ENCODE measurements at places on chromosomes 7 and 10.
A peak's percentile ranks its signal among the peaks of the same experiment; 100 is the strongest.

DNA sequence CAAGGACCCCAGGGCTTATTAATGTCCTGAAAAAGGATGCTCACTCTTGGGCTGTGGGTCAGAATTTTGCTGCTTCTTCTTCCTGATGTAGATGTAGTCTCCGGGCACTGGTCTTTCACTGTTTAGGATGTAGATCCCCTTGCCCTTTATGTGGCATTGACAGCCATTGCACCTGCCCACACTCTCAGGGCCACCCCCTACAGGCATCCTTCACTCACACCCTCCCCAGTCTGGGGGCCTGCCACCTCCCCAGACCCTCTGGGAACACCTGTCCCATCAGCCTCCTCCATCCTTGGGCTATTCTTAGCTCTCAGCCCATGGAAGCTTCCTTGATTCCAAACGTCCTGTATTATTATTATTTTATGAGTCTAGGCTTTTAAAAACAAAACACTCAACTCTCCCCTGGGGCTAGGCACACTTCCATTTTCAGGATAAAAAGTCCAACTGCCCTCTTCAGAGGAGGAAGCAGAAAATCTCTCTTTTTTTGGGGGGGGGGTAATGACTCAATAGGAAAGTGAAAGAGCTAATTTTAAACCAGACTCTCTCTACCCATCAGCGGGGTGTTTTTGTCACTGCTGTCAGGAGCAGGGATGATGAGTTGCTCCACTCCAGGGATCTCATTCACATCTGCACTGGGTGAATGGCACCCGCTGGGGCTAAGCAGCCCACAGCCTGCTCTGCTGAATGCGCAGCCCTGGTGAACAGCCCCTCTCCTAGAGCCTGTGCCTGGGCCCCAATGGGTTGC is 11.5 kb upstream of the KLRG2 start:
- DNase-seq: no peak

- no peak for DNase-seq
Measured at GRCh38 chr10:131046194-131046593, 265.3 kb downstream of the TCERG1L start.

GRCh38 chr7:3307435-3307834 is 6.4 kb downstream of the SDK1 start:
- DNase-seq: no peak

DNA sequence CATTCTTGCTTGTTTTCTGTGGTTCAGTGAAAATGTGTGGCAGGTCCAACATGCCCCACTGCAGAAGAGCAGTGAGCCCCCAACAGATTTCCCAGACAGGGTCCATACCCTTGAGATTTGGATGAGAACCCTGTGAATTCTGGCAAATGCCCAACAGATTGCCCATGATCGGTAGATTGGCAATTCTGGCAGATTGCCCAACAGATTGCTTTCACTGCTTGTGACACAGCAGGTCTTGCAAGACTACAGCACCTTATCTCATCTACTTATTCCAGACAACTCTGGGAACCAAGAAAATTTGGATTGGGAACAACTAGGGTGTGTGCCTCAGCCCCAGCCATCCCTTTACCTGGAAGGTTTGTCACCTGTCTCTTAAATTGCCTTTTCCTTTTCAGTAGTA is 143.7 kb upstream of the COL1A2 start:
- DNase-seq: no peak

- peak; percentile 52 for DNase-seq
Measured at GRCh38 chr10:62084451-62084850, 183.0 kb downstream of the ARID5B start.

- DNase-seq: peak; percentile 66
Measured at GRCh38 chr10:63901881-63902280, 380.7 kb downstream of the REEP3 start.

GRCh38 chr7:75055155-75055554 is 18.4 kb downstream of the RCC1L start:
- peak; percentile 17 for DNase-seq

GRCh38 chr7:151168003-151168786 is 701 bp upstream of the GBX1 start:
- no peak for DNase-seq

DNA sequence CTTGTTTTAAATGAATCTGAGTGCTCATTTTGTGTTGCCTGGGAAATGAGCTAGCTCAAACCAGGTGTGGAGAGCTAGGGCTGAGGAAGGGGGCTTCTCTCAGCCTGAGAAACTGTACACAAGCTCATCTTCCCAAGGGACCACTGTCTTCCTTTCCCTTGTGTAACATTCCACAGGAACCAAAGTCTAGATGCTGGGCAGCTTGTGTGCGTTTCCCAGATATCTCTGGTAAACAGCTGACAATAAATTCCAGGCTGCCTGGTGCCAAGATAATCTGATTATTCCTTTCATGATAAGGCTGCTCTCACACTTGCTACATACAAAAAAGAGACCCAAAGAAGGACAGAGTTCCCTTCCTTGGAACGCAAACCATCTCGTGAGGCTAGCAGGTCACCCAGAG is 33.1 kb upstream of the MKLN1 start:
- no peak for DNase-seq

DNA sequence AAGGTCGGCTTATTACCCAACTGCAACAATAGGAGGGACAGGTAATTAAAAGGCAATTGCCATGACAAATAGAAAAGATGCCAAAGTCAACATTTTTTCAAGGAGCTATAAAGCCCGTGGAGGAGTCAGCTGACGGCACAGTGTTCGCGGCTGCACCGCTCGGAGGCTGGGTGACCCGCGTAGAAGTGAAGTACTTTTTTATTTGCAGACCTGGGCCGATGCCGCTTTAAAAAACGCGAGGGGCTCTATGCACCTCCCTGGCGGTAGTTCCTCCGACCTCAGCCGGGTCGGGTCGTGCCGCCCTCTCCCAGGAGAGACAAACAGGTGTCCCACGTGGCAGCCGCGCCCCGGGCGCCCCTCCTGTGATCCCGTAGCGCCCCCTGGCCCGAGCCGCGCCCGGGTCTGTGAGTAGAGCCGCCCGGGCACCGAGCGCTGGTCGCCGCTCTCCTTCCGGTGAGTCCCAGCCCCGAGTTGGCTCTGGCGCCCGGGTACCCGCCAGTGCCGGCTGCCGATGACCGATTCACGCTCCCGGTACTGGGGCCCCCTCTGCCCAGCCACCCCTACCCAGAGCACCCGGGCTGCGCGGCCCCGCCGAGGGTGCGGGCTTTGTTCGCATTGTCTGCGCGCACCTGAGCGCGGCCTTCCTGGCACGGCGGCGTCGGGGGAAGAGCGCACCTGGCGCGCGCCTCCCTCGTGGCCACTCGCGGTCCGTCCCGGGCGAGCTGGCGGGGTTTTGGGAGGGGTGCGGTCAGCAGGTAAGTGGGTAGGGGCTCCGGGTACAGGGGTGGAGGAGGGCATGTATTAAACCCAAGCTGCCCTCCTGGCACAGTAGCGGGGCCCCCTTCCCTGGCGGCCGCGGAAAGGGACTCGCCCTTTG is at the start of gene VWA2:
TSS of gene VWA2 (plus strand) at position 138 of the 877 bp plus-strand sequence. CDS start 9,460 bp downstream, outside the sequence.
- no peak for DNase-seq

DNA sequence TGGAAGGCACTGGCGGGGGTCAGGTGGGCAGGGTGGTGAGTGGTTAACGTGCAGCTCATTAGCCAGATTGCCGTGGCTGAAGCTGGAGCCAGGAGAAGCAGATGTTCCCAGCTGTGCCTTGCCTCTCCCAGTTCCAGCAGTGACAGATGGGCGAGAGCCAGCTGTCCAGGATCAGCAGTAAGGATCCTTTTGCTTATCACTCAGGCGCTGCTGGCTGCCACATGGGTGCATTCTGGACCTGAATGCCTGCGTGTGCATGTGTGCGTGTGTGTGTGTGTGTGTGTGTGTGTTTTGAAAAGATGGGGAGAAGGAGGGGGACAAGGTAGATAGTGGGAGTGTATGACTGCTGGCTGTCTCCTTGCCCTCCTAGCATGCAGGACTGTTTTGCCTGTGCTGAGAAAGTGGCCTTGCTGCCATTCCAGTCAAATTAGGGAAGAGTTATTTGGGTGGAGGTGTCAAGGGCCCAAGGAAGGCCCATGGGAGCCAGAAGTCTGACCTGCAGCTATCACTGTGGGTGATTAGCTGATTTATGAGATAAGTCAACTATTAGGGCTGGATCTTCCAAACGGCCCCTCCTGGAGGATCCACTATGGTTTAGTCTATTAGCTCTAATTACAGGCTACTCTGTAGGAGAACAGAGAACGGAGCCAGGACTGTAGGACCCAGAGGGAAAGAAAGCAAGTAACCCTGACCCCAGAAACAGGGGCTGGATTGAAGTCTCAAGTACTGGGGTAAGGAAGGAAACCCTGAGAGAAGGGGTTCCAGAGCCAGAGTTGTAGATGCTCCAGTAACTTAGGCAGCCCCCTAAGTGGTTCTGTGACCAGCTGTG is 3.3 kb downstream of the EPHA1 start:
- peak; percentile 13 for DNase-seq

GRCh38 chr10:11870900-11871400 is 47.8 kb downstream of the PROSER2 start:
- DNase-seq: no peak

DNA sequence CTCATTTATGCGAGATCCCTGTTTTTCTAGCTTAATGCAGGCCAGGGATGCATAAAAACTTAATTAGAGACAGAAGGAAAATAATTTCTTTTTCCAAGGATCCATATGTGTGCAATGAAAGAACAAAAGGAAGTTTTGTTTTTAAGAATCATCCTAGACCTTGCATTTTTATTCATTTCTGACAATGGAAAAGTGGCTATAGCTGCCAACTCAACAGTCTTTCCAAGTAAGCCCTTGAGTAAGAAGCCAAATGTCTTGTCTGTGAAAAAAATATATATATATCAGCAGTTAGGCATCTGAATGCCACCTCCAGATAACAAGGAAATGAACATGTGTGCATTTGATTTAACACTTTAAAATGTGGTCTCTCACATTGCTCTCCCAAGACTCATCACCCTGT is 1397.6 kb downstream of the GATA3 start:
- no peak for DNase-seq

GRCh38 chr7:2411815-2412586 is 8.6 kb downstream of the CHST12 start:
- DNase-seq: no peak

DNA sequence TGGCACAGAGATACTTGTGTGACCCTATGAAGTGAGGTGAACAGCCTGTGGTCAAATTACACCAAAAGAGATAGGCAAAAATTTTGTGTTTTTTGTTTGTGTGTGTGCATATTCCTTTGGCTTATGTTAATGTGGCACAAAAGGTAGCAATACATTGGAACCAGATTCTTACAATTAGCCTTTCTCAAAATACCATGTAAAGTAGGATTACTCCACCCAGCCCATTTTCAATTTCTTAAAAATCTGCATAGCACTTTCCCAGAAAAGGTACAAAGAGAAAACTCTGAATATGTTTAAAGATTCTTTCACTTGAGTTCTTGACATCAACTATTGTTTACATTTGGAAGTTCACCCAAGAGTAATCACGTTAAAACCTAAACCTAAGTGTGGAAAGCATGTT is 157.3 kb upstream of the YAE1 start:
- no peak for DNase-seq

- no peak for DNase-seq
Measured at GRCh38 chr10:6194311-6194710, 8.4 kb upstream of the PFKFB3 start.

DNA sequence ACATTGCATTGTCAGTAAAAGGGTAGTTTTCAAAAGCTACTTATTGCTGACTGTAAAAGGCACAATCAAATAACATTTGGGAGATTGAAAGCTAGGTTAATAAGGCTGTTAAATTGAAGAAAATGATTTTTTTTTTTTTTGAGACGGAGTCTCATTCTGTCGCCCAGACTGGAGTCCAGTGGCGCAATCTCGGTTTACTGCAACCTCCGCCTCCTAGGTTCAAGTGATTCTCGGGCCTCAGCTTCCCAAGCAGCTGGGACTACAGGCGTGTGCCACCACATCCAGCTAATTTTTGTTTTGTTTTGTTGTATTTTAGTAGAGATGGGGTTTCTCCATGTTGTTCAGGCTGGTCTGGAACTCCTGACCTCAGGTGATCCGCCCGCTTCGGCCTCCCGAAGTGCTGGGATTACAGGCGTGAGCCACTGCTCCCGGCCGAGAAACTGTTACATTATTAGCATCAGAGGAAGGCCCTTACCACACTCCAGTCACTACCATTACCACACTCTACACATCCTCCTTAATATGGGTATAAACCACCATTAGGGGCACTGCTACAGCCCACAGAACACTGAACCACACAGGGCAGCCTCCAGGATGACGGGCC is 1.0 kb downstream of the CYP51A1 start:
- no peak for DNase-seq

DNA sequence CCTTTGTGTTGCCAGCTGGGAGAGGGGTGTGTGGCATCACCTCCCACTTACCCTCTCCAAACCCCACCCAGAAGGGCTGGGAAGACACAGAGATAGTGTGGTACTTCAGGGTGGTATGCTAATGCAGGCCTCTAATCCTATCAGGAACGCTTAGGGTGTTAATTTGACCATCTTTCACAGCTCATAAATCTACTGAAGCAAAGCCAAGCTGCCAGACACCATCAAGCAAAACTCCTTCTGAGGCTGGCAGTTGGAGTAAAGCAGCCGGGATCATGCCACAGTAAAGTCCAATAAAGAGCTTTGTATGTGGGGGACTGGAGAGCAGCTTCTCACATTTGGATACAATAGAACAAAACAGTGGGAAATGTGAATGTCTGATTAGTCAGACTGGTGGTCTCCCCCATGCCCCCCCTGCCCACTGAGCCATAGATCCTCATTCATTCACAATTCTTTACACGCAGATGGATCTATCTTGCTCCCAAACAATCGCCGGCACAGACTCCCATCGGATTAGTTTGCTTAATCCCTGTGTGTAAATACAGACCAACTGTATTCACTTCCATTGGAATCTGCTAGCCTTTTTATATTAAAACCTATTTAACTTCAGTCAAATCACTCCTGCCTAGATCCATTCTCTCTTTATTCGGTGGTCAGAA is 29.6 kb downstream of the FGFBP3 start:
- DNase-seq: no peak

DNA sequence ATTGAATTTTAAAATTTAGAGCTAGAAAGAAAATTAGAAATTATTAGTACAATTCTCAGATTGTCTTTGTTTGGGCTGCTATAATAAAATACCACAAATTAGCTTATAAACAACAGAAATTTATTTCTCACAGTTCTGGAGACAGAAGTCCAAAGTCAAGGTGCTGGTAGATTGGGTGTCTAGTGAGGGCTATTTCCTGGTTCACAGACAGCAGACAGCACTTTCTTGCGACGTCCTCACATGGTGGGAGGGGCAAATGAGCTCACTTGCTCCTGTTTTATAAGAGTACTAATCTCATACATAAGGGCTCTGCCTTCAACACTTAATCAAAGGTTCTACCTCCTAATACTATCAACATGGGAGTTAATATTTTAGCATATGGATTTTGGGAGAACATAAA is 134.1 kb downstream of the MDFIC start:
- no peak for DNase-seq

GRCh38 chr7:102223184-102223583 is 63.5 kb upstream of the SH2B2 start:
- DNase-seq: no peak

GRCh38 chr7:77982926-77983550 is 184.5 kb downstream of the PHTF2 start:
- DNase-seq: no peak

DNA sequence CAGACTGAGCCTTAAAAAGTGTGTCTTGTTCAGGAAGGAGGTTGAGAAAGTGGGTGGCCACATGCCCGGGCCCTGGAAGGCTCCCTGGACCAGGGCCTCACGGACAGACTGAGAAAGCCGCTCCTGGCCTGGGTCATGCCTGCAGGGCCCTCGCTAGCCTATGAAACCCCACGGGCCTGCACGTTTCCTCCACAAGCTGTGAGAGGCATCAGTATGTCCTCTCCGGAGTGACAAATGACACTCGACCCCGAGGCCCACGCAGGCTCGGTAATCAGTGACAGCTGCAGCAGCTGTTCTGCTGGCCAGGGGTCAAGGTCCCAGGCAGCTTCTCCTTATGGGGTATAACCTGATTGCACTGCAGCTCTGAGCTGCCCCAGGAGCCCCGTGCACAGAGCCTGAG is 47.6 kb downstream of the ASB13 start:
- no peak for DNase-seq
